Upper lobe of left lung (tissue), 6 donors: ENCODE measurements at places on chromosomes 5 and 9.

DNA sequence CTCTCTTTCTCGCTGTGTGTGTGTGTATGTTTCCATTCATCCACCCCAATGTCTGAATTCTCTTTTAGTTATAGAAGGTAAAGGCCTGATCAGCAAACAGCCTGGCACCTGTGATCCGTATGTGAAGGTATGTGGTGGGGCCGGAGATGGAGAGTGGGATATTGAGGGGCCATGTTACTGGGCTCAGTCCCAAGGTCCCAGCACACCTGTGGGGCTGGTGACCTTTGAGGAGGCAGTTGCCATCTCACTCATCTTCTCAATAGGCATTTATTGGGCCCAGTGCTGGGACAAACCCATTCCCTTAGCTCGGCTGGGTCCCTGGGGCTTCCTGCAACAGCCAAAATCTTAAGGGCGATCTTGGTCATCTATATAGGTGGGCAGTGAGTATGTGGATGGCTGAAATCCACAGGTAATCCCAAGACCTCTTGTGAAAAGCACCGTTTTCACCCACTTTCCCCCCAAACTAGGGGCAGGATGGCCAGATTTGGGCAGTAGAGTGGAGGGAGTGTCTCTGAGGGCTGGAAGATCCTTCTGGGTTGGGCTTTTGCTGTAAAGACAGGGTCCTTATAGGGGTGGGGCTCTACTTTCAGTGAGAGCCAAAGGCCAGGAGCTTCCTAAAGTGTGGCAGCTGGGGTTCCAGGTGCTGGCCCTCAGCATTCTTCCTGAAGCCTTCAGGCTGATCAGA lies 19.6 kb downstream of the RGS3 start:
- DNase-seq: no peak

DNA sequence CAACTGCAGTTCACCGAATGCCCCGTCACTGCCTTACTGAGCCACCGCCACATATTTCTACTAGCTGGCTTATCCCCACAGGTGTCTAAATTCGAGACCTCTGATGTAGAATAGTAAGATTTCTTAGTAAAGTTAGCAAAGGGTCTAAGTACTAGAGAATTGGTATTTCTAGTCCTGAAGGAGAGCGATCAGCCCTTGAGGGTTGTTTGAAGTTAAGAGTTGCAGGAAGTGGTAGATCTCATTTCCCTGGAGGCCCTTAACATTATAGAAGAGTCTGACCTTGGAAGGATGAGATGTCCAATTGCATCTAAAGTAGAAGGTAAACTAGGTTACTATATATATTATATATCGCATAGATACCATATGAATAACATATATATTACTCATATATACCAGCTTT lies 451.8 kb downstream of the CCDC171 start:
- DNase-seq: no peak

DNA sequence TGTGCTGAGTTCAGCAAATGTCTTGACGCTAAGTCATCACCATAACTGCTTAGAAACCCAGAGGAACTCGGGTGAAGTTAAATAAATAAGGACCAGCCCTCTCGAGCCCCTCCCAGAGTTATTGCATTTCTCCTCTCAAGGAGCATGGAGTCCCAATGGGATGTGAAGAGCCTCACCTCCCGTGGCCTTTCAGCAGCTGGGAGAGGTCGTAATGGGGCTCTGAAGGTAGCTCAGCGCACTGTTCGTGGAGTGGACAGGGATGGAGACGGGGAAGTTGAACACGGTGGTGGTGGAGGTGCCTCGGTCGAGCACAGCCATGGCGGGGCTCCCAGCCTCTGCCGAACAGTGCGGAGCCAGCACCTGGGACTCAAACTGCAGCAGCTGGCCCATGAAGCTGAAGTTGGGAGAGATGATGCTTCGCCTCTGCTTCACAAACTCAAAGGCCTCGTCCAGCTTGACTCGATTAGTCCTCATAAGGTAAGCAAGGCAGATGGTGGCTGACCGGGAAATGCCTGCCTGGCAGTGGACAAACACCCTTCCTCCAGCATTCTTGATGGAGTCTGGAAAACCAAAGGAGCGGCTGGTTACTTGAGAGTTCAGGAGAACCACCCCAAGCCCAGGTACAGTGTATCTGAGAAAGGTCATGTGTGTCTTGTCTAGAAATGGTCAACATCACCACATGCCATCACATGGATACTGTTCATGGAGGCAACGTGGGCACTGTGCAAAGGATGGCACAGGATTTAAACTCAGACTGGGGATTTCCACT lies 2.2 kb downstream of the DUSP1 start:
- peak; percentile 88 for DNase-seq

- no peak for DNase-seq
Observed at GRCh38 chr5:53023969-53024368, 34.8 kb downstream of the ITGA2 start.

- no peak for DNase-seq
Observed at GRCh38 chr5:111453747-111454146, 58.6 kb downstream of the STARD4 start.

DNA sequence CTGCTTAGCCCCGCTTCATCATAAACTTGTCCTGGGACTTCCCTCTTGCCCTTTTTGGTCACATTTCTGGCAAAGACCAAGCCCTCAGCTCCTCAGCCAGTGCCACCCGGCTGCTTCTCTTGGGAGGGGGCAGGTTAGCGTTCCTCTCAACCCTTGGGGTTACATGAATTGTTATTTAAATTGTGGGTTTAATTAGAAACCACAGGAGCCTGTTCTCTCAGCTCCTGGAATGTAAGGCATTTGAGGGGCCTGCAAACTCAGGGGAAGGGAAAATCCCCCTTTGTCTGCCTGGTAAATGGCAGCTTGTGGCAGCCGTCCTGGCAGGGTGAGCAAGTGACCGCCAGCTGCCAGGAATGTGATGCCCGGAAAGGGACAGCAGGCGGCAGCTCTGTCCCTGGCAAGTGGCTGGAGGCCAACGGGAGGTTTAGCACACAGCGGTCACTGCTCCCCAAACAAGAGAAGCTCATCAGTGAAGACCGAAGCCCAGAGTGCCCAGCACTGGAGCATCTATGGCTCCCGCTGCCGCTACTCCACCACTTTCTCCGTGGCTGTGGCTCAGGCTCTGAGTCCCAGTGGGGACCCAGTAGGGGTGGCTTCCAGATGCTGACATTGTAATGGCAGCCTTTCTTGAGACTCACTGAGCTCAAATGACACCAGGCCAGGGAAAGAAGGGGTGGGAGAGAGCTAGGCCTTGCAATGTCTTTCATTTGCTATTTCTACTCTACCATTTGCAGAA lies 51.7 kb downstream of the SHB start:
- peak; percentile 86 for DNase-seq

- DNase-seq: no peak
Observed at GRCh38 chr9:98962861-98963260, 19.2 kb downstream of the COL15A1 start.

DNA sequence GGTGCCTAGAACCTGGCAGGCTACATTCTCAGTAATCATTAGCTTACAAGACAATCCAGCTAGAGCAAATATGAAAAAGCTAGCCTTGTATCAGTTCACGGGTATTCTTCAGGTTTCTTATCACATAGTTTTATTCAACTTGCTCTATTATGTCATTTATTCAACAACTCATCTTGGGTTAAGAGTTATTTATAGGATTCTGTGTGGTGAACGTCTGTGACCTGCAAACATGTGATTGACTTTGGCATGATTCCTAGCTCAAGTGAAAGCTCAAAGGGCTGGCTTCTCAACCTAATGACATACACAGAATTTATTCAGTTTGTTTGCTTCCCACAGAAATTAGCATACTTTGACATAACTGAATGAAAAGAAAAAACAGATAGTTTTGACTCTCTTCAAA lies 173.1 kb downstream of the PLPPR1 start:
- no peak for DNase-seq
